ENCODE measurements at places on chromosomes 5 and 9. TPM values are rescaled to one million over a fixed set of nuclear protein-coding genes. Genes with fewer than 3 reads are reported as not detected.

The CDX1 gene
- not detected for total RNA-seq

The GRIN3A gene
- not detected for total RNA-seq

- peak; percentile 75 for DNase-seq
These were observed 27.6 kb downstream of the AQP7 start for GRCh38 chr9:33374634-33375237.

GRCh38 chr9:107219486-107220077 is 63.5 kb upstream of the RAD23B start:
- DNase-seq = no peak

- DNase-seq = peak; percentile 86
These were observed 30.1 kb upstream of the RAI14 start for GRCh38 chr5:34626036-34626435.
